ENCODE measurements at places on chromosomes 5 and 9. TPM values are rescaled to one million over a fixed set of nuclear protein-coding genes. Genes with fewer than 3 reads are reported as not detected.

Gene PLAC8L1
- total RNA-seq, result 0.47 TPM

Gene CAPSL
- not detected for total RNA-seq

GRCh38 chr5:155147222-155147621, 133.7 kb downstream of the KIF4B start:
- no peak for DNase-seq

DNA sequence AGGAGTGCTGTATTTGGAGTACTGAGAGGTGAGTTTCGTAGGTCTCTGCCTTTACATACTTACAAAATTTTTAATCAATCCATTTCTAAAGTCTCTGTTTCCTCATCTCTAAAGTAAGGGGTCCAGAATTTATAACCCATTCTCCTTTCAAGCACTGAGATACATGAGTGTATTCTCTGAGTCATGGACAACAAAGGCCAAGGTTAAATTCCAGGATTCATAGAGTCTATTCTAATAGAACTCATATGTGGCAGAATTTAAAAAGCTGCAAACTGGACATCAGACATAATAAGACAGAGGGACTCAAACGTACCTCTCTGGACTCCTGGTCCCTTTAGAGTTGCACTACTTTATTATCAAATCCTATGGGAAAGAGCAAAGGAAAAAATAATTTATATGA, 112.5 kb upstream of the SLIT3 start:
- no peak for DNase-seq

DNA sequence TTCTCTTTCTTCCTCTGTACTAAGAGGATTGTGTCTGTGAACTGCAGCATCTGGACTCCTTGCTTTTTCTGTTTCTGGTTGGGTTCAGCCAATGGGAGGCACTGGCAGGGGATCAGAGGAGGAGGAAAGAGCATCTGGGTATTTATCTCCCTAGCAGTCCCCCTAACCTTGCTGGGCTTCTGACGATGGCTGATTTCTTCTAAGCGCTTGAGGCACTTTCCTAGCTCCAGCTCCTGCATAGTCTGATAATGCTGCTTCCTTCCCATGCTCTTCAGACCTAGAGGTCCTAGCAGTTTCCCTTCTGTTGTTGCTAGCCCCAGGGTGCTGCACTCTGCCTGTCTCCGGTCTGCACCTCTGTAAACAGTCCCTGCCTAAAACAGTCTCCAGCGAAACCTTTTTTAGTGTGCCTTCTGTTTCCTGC, 225.1 kb downstream of the PDZD2 start:
- DNase-seq, result no peak

DNA sequence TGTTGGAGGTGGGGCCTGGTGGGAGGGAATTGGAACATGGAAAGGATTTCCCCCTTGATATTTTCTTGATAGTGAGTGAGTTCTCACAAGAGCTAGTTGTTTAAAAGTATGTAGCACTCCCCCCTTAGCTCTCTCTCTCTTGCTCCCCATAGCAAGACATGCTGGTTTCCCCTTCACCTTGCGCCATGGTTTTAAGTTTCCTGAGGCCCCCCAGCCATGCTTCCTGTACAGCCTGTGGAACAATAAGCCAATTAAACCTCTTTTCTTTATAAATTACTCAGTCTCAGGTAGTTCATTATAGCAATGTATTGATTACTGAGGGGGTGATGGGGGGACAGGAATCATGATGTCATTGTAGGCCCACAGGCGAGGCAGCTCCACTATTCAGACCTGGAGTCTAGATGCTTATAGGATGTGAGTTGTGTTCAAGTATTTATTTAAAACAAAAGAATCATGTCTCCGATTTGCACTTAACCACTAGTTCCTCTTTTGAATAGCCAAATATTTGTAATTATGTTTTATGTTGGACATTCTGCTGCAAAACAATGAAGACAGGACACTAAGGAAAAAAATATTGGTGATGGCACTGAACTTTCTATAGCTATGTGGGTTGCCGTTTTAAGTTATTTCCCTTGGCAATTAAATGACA, 156.6 kb downstream of the TMEM38B start:
- DNase-seq, result no peak

GRCh38 chr5:150399524-150400211, 13.0 kb downstream of the CD74 start:
- DNase-seq, result no peak
